ENCODE measurements at places on chromosomes 2 and 18.

DNA sequence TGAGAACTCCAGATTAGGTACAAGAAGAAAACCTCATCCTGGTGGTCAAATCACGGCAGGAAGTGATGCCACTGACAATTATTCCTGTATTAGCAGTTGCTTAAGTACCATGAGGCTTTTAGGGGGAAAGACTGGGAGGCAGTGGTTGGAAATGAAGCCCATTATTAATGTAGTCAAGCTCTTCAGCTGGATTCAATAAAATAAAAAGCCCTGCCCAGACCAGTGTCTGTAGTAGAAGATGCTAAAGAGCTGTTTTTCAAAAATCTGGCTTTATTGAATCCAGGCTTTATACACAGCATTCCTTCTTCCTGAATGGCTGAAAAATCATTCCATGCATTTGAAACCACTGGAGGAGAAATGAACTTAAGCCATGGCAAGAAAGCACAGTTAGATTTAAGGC, 155.2 kb downstream of the BCL2 start:
- DNase-seq = no peak

DNA sequence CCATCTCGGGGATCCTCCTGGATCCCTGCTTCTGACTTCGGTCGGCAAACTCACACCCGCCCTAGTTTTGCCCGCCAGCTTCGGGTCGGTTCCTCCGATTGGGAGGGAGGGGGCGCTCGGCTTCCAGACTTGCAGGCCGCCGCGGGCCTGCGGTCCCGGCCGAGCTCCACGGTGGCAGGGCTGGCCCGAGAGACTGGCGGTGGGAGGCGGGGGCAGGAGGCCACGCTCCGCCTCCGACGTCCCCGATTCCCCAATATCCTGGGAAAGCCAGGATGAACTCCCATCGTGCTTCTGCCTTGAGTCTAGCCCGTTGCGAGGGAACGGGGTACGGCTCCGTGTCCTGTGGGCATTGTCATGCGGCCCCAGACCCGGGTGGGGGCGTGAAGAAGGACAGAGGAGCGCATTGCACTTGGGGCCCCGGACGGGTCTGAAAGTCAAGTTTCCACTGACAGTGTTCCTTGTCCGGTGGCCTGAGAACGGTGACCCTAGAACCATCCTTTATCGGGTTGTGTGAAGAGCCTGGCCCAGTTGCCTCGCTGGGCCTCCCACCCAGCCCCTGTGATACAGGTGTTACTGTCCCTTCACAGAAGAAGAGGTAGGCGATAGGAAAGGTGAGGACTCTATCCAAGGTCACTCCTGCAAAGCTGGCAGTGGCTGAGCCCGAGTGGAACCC, 2.4 kb upstream of the INHBB start:
- no peak for DNase-seq

DNA sequence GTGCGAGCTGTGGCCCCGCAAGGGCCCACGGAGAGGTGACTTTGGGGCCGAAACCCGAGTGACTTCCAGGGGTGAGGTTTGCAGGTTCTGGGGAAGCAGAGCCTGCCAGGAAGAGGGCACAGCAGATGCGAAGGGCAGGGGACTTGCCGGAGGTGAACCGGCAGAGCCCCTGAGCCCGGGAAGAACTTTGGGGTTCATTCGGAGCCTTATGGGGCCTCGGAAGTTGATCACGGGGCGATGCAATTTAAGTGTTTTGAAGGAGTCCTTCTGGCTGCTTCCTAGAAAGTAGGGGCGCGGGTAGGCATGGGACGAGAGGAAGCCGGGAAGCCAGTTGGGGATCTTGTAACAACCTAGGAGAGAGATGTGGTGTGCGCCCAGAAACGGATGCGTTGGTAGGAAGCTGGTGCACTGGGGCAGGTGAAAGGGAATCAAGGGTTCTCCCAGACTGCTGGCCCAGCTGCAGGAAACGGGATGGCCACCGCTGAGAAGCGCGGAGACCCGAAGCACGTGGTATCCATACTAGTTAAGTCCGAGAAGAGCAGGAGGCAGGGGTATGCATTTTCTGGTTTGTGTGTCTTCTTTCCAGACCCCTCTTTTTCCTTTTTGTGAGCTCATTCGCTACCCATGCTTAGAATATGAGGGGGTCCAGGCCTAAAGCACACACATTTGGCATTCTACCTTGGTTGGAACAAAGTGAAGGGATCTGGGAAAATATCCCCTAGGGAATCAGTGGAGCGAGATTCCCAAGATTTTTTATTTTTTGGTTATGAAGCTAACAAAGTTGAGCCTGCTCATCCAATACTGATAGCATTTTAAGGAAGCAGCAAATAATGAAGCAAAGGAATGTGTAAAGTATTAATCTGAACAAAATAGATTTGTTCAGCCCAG, 758 bp downstream of the SCLY start:
- no peak for DNase-seq

DNA sequence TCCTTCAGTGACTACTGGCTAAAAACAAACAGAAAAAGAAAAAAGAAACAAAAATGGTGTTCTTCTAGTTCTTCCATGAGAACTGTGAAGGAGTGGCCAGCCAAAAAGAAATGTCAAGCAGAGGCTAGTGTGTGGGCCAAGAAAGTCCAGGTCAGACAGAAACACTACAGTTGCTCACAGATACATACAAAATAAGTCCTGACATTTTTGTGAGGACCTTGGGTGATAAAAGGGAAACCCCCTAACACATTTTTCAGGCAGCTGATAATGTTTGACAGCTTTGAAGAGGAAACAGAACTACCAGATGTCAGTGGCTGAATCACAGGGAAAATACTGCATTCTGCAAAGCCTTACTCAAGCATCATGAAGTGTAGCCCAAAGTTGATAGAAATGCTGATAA, 28.1 kb downstream of the ARHGAP25 start:
- DNase-seq = no peak

DNA sequence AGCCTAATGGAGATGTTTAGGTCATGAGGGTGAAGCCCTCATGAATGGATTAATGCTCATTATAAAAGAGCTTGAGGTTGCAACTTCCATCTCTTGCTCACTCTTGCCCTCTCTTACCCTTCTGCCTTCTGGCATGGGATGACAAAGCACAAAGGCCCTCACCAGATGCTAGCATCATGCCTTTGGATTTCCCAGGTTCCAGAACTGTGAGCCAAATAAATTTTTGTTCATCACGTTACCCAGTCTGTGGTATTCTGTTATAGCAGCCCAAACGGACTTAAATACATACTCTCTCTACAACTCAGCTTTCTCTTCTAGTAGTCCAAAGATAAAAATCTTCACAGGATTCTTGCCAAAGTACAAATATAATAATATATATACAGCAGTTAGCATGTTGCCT, 75.8 kb downstream of the LNPK start:
- DNase-seq = no peak

DNA sequence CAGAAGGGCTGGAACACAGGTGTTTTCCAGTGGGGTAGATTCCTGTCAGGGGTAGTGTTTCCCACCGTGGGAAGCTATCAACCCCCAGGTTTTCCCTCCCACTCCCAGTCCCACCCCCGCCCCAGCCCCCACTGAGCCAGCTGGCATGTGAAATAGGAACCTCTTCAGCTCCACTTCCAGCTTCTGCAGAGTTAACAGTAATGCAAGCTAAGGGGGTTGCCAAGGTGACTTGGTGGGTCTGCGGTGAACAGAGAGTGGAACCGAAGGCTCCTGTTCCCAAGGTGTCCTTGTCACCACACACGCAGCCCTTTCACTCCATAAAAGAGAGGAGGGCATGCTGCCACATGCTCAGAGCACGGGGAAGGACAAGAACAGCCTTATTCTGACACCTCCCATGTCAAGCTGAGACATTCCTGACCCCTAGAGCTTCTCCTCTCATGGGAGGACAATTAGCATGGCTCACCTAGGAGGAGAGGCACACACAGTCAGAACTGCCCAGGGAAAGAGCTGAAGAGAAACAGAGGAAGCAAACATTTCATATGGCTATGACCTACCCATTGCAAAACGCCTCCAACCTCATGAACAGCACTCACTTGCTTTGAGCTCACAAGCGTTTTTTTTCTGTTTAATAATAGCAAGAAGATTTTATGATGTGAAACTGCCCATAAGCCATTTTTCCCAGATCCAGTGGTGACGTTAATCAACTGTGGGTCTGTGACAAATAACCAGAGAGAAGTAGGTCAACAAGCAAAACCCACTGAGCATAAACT, 39.8 kb upstream of the TBC1D8 start:
- DNase-seq = no peak

DNA sequence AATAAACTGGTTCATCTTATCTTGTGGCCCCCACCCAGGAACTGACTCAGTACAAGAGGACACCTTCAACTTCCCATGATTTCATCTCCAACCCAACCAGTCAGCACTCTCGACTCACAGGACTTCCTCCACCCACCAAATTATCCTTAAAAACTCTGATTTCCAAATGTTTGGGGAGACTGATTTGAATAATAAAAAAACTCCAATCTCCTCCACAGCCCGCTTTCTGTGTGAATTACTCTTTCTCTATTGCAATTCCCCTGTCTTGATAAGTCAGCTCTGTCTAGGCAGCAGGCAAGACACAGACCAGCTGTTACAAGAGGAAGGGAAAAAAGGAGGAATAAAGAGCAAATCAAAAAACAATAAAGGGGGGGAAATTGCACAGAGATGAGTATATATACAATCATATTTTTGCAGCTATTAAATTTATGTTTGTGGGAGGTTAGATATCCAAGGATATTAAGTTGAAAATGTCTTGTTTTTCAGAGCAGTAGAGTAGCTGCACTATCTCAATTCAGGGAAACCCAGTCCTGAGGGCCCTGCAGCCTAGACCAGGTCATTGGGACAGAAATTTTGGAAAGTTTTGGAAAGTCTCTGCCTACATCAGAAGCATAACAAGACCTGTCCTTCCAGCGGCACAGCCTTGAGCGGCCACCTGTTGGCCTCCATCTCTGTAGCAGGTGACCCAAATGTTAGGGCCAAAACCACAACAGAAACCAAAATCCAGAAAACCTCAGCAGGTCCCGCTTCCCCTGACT, 32.8 kb upstream of the SIGLEC15 start:
- no peak for DNase-seq

DNA sequence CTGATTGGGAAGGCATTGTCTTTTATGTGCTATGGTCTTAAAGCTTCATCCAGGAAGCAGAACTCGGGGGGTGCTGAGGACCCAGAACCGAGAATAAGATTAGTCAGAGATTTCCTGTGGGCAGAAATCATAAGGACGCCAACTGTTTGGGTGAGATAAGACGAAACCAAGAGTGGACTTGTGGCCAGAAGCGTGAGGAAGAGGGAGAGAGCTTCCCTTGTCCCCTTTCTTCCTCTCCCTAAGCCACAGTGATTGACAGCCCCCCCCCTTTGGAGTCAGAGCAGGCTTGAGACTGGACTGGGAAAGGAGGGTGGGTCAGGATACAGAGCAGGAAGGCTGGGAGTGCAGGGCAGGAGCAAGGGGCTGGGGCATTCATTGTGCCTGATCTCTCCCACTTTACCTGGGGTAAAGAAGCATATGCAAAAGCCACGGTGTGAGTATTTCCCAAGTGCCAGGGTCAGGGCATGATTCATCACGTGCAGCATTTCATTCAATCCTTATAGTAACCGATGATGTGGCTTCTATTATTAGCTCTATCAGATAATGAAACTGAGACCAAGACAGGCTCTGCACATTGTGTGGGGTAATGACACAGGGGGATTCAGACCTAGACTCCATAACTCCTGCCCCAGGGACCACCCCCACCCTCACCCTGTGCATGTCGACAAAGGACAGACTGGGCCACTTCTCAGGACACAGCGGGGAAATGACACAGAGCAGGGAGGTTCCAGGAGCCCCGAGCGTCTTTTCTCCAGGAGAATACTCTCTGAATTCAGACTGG, 3.0 kb upstream of the IL1RN start:
- DNase-seq = no peak

- no peak for DNase-seq
Measured at GRCh38 chr2:112010751-112011150, 44.3 kb upstream of the TMEM87B start.

- DNase-seq = no peak
Measured at GRCh38 chr2:64312622-64313397, 141.2 kb upstream of the LGALSL start.

- no peak for DNase-seq
Measured at GRCh38 chr2:32884346-32884745, 62.4 kb upstream of the LTBP1 start.

GRCh38 chr18:72940986-72941385, 73.2 kb upstream of the NETO1 start:
- no peak for DNase-seq

DNA sequence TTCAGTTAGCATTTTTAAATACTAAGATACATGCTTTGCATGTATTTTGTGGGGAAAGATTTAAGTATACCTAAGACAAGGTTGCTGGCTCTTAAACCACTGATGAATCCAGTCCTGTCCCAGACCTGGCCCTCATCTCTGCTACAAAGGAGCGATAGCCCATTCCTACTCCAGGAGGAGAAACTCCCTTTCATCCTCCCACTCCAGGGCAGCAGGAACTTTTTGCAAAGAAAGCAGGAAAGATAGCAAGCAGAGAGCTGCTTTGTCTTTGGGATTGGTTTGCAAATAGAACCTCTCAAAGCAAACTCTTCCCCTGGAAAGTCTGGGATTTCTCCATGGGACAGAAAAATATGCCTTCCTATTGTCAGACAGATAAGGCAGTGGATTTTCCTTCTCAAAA, 43.6 kb upstream of the COPS8 start:
- no peak for DNase-seq

- DNase-seq = no peak
Measured at GRCh38 chr18:59908799-59909198, 9.0 kb downstream of the PMAIP1 start.

DNA sequence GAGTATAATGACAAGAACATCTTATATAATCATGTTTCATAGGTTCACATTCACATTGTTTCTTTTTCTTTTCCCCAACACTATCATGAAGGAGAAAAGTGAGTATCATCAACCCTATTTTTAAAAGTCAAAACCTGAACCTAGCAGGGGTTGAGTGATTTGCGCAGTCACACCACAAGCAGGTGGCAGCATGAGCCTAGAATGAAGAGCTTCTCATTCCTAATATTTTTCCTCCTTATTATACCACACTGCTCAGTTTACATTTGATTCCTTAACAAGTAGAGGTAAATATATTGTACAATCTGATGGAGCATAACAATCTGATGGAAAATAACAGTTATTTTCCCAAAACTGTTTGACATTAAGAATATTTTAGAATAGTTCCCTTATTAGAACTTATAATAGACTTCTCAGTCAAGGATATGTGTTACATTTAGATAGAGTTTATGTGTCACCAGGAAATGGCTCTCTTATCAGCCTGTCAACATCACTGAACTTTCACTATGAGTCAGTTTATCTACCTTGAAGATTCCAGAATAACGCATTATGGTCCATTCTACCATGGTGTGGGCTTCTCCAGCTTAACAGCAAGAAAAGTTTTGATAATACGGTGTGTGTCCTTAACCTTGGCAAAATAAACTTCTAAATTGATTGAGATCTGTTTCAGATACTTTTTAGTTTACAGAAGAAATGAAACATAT, 119.5 kb downstream of the NEB start:
- DNase-seq = no peak

- DNase-seq = no peak
Measured at GRCh38 chr2:234003972-234004617, 46.4 kb upstream of the SPP2 start.

DNA sequence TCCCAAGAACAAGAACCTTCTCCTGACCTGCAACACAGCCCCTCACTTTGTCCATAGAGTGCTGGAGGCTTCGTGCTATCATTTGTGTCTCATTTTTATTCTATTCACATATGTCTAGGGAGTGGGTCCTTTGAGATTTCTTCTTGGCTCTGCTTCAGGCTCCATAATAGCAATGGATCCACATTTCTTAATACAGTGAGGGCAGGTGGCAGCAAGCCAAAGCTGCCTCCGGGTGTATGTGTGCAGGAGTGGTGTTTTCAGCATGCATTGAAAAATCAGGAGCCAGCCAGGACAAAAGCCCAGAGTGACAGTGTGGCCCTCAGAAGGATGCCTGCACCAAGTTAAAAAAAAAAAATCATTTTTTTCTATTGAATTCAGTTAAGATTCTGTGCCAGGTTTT, 115.1 kb upstream of the PELI1 start:
- no peak for DNase-seq

All from effector memory CD4-positive, alpha-beta T cell (primary cell).